SJSA1 (cell line): ENCODE measurements at places on chromosomes 6 and 20.
A peak's percentile ranks its signal among the peaks of the same experiment; 100 is the strongest.

GRCh38 chr6:17971128-17972073, 16.0 kb downstream of the KIF13A start:
- DNase-seq = peak; percentile 77
- H3K27me3 ChIP-seq = no peaks in the 10 kb centered on the region
- H3K4me1 ChIP-seq = peaks cover 61% of the 10 kb centered on the region
- peak overlapping the region; percentile 51 for H3K27ac ChIP-seq
- no peak overlapping the region for H3K4me3 ChIP-seq
- H3K36me3 ChIP-seq = no peaks in the 10 kb centered on the region

DNA sequence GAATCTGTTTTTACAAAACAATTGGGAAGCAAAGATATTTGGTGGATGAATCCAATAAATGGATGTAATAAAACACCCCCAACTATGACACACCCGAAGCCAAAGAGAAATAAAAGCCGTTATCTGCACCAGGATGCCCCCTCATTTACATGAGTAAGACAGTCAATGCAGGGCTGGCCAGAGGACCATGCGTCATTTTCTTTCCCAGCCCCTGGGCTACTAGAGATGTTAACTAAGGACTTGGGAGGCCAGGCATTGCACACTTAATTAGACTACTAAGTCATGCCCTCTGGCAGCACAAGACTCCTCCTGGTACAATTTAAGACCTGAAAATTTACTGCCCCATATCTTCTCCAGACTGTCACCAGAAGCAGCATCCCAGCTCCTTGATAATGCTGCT, 3.2 kb downstream of the LEMD2 start:
- peak; percentile 31 for DNase-seq
- peak overlapping the region; percentile 21 for H3K27ac ChIP-seq
- peaks cover 71% of the 10 kb centered on the region for H3K4me1 ChIP-seq

DNA sequence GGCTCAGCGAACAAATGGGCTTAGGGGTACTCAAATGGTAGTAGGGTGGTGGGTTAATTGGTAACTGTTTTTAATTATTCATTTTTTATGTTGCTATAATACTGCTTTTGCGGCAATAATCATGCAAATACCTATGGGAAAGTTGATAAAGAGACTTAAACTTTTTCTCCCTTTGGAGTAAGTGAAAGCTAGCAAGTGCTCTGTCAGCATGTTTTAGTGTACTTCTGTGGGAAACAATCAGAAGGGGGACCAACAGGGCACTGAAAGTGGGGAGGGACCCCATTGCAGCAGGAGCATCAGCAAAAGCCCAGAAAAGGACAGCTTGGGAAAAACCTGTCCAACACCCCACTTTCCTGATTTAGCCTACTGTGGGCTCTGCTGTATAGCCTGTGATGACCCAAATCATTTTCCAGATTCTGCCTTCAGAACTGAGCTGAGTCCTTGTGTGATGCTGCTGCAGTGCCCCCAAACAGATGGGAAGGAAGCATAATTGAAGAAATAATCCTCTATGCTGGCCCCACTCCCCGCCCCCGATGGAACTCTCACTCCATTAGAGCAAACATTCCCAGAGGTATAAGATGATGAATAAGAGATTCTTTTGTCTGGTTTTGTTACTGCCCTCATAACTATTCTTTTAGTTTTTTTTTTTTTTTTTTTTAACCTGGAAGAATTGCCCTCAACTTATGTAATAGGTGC, 322.8 kb downstream of the CD83 start:
- H3K27ac ChIP-seq = no peak overlapping the region
- H3K4me3 ChIP-seq = no peak overlapping the region
- no peaks in the 10 kb centered on the region for H3K36me3 ChIP-seq
- no peaks in the 10 kb centered on the region for H3K27me3 ChIP-seq

- DNase-seq = no peak
- H3K4me1 ChIP-seq = no peaks in the 10 kb centered on the region
- H3K36me3 ChIP-seq = no peaks in the 10 kb centered on the region
- H3K27ac ChIP-seq = no peak overlapping the region
- no peaks in the 10 kb centered on the region for H3K27me3 ChIP-seq
These were observed 104.4 kb downstream of the MYLK4 start for GRCh38 chr6:2646346-2646745.

- H3K4me1 ChIP-seq = no peaks in the 10 kb centered on the region
- no peak overlapping the region for H3K27ac ChIP-seq
- no peaks in the 10 kb centered on the region for H3K27me3 ChIP-seq
- no peak for DNase-seq
- no peak overlapping the region for H3K4me3 ChIP-seq
- peaks cover 61% of the 10 kb centered on the region for H3K36me3 ChIP-seq
These were observed 14.0 kb upstream of the GSTA4 start for GRCh38 chr6:53009056-53009455.

- H3K4me3 ChIP-seq = peak overlapping the region; percentile 39
- H3K36me3 ChIP-seq = no peaks in the 10 kb centered on the region
- no peaks in the 10 kb centered on the region for H3K27me3 ChIP-seq
These were observed 6.1 kb downstream of the SYNGAP1 start for GRCh38 chr6:33425668-33426577.

GRCh38 chr6:63349401-63349800, 29.6 kb upstream of the LGSN start:
- DNase-seq = no peak
- H3K4me3 ChIP-seq = no peak overlapping the region
- no peak overlapping the region for H3K27ac ChIP-seq

DNA sequence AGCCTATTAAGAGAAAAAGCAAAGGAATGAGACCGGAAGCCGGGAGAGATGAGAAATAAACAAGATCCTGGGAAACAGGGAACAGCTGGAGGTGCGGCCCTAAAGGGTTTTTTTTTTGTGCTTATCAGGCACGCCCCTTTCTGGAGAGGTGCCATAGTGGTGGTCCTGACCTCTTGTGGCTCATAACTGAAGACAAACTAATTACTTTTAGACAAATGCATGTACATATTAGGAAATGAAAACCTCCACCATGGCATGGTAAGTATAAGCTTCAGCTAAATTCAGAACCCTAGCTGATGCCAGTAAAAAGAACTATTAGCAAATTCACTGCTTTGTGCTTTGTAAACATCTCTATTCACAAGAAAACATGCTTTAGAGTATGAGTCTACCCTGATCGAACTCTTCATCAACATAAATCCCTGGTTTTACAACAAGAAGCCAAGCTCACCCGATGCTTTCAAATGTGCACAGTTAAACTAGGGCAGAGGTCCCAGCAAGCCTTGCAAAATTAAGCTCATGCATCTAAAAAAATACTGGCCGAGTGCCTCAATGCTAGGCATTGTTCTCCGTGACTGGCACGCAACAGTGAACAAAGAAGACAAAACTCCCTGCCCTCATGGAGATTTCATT, 96.4 kb upstream of the MRPS10 start:
- no peaks in the 10 kb centered on the region for H3K27me3 ChIP-seq
- H3K4me1 ChIP-seq = peaks cover 50% of the 10 kb centered on the region
- no peak overlapping the region for H3K4me3 ChIP-seq

GRCh38 chr20:24993337-24994185, 1.0 kb upstream of the APMAP start:
- H3K4me3 ChIP-seq = peak overlapping the region; percentile 77
- H3K27me3 ChIP-seq = no peaks in the 10 kb centered on the region
- peaks cover 31% of the 10 kb centered on the region for H3K4me1 ChIP-seq
- DNase-seq = peak; percentile 55
